T-cell (primary cell): ENCODE measurements at places on chromosomes 2 and 18.

- H3K4me1 ChIP-seq, result peaks cover 14% of the 10 kb centered on the region
- no peaks in the 10 kb centered on the region for H3K27me3 ChIP-seq
- no peak for DNase-seq
- no peak overlapping the region for H3K4me3 ChIP-seq
- H3K27ac ChIP-seq, result no peak overlapping the region
These were observed 125.4 kb upstream of the FOSL2 start for GRCh38 chr2:28267282-28267681.

DNA sequence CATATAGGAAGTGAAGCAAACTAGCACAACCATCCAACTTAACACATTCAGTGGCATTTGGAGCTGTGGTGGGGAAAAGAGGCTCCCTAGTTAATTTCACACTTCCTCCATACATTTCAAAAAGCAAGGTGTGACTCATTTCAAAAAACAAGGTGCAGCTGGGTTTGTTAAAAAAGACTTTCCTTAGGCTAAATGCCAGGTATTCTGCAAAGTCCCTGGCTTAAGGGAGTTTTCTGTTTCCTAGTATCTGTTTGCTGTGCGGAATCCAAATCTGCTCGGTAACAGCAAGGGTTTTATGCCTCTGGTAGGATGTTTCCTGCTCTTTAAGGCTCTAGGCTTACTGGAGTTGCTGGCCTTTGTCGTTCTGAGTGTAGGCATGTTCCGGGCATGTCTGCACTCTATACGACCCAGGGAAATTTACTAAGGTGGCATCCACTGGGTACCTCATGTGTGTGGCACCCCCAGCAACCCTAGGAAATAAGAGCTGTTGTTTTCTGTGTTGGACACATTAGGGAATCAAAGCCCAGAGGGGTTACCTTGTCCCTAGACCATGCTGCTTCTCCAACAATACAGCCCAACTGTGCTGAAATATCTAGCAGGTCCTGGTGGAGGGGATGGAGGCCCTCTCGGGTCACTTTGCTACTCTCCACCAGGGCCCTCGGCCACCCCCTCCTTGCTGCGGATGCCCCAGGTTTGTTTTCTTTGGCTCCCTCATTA is 634 bp upstream of the MSGN1 start:
- no peak for DNase-seq
- no peaks in the 10 kb centered on the region for H3K36me3 ChIP-seq
- no peak overlapping the region for H3K27ac ChIP-seq
- H3K4me3 ChIP-seq, result no peak overlapping the region

GRCh38 chr2:204681412-204681811 is 136.1 kb downstream of the PARD3B start:
- H3K27ac ChIP-seq, result no peak overlapping the region
- DNase-seq, result no peak
- H3K27me3 ChIP-seq, result no peaks in the 10 kb centered on the region
- no peaks in the 10 kb centered on the region for H3K36me3 ChIP-seq
- no peaks in the 10 kb centered on the region for H3K4me1 ChIP-seq

DNA sequence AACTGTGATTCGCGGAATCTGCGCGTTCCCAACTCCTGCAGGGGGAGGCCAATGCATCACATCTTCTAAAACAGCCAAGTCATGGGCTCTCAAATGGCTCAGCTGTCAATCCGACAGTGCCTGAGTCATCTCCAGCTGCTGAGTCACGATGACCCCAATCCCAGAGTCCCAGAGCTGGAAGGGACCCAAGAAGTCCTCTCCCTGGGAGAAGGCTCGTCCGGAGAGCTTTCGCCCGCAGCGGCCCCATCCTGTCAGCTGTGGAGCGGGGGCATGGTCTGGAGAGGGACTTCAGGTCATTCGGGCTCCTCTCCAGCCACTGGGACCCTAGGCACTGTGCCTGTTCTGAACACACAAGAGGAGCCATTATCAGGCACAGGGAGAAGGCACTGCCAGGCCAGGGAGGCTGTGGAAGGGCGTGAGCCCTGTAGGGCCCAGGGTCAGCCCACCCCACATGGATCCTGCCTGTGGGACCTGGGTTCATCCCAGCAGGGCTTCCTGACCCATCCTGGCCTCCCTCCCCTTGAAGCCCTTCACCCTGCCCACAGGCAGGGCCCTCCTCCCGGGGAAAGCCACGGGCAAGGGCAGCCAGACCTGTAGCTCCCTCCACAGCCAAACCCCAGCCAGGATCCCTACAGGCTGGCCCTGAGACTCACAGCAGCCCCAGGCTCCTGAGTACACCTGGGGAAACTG is 47.6 kb upstream of the GPC1 start:
- DNase-seq, result no peak
- H3K36me3 ChIP-seq, result no peaks in the 10 kb centered on the region
- H3K4me1 ChIP-seq, result no peaks in the 10 kb centered on the region

GRCh38 chr18:8538935-8539334 is 70.3 kb upstream of the RAB12 start:
- H3K27ac ChIP-seq, result no peak overlapping the region
- peaks cover 3% of the 10 kb centered on the region for H3K27me3 ChIP-seq
- no peak for DNase-seq
- no peaks in the 10 kb centered on the region for H3K36me3 ChIP-seq
- H3K4me3 ChIP-seq, result no peak overlapping the region

DNA sequence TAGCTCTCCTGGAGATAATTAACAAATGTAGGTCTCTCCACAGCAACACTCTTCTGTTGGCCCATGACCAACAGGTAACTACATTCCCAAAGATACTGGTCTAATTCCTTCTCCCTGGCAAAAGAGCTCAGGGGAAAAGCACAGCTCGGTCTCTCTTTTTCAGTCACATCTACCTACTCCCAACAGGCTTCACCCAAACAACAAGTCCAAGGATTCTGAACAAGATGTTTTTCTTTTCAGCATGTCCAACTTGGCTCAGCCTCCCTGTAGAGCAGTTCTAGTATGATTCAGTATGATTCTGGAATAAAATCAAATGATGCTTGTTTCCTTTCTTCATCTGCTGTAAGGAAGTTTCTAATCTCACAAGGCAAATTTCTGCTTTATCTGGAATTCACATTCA is 1704.8 kb upstream of the PIK3C3 start:
- no peaks in the 10 kb centered on the region for H3K27me3 ChIP-seq
- DNase-seq, result no peak
- no peak overlapping the region for H3K27ac ChIP-seq
- H3K4me1 ChIP-seq, result no peaks in the 10 kb centered on the region

GRCh38 chr2:190607014-190607597 is 41.8 kb upstream of the NAB1 start:
- no peak overlapping the region for H3K27ac ChIP-seq
- H3K4me3 ChIP-seq, result no peak overlapping the region
- H3K27me3 ChIP-seq, result no peaks in the 10 kb centered on the region

- H3K27me3 ChIP-seq, result no peaks in the 10 kb centered on the region
- no peak for DNase-seq
- no peaks in the 10 kb centered on the region for H3K4me1 ChIP-seq
These were observed 1929.8 kb upstream of the LRRTM1 start for GRCh38 chr2:82234283-82234874.

DNA sequence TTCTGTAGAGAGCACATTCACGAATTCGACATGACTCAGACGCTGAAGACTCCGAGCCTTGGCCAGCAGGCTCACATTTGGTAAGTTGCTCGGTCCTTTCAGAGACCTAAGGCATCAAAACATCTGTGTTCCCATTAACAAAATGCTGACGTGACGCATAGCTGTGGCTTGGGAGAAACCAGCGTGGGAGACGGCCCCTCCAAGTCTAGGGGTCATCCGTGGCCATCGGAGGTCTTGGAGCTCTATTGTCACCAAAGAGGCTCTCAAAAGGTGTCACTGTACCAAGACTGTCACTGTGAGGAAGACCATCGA is 14.9 kb downstream of the FBLN7 start:
- H3K4me1 ChIP-seq, result peaks cover 35% of the 10 kb centered on the region
- H3K27ac ChIP-seq, result no peak overlapping the region
- H3K36me3 ChIP-seq, result no peaks in the 10 kb centered on the region

- H3K36me3 ChIP-seq, result peaks cover 47% of the 10 kb centered on the region
- DNase-seq, result no peak
- H3K4me3 ChIP-seq, result no peak overlapping the region
These were observed 42.4 kb downstream of the ST3GAL5 start for GRCh38 chr2:85846411-85846810.

GRCh38 chr18:78814766-78815165 is 164.9 kb upstream of the SALL3 start:
- no peak overlapping the region for H3K4me3 ChIP-seq
- H3K27ac ChIP-seq, result no peak overlapping the region
- peaks cover 7% of the 10 kb centered on the region for H3K27me3 ChIP-seq
- H3K4me1 ChIP-seq, result no peaks in the 10 kb centered on the region

GRCh38 chr2:217944366-217944765 is 58.4 kb downstream of the TNS1 start:
- no peak for DNase-seq
- no peak overlapping the region for H3K4me3 ChIP-seq
- H3K4me1 ChIP-seq, result no peaks in the 10 kb centered on the region
- no peak overlapping the region for H3K27ac ChIP-seq
- no peaks in the 10 kb centered on the region for H3K36me3 ChIP-seq
- no peaks in the 10 kb centered on the region for H3K27me3 ChIP-seq

GRCh38 chr2:98478907-98479306 is 34.2 kb downstream of the INPP4A start:
- H3K27me3 ChIP-seq, result no peaks in the 10 kb centered on the region
- no peak for DNase-seq
- peaks cover 79% of the 10 kb centered on the region for H3K4me1 ChIP-seq
- H3K4me3 ChIP-seq, result no peak overlapping the region
- no peaks in the 10 kb centered on the region for H3K36me3 ChIP-seq

GRCh38 chr18:5632041-5632440 is 88.2 kb upstream of the EPB41L3 start:
- H3K4me3 ChIP-seq, result no peak overlapping the region
- DNase-seq, result no peak
- H3K27me3 ChIP-seq, result peaks cover 29% of the 10 kb centered on the region
- no peaks in the 10 kb centered on the region for H3K4me1 ChIP-seq
- H3K36me3 ChIP-seq, result no peaks in the 10 kb centered on the region
- no peak overlapping the region for H3K27ac ChIP-seq

DNA sequence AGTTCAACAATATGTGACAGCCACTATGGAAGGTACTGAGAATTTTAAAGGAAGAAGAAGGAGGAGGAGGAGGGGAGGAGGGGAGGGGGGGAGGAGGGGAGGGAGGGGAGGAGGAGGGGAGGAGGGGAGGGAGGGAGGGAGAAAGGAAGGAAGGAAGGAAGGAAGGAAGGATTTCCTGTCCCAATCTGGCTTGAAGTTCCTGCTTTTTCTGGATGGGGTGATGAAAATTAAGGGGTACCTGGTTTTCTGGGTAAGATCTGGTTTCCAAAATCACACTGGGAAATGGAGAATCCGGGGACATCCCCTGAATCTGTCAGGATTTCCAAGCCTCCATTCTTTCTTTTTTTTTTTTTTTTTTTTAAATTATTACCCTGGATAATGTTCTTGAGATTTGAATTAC is 271.8 kb downstream of the MTX2 start:
- no peaks in the 10 kb centered on the region for H3K36me3 ChIP-seq
- H3K4me3 ChIP-seq, result no peak overlapping the region
- no peak for DNase-seq
- peaks cover 3% of the 10 kb centered on the region for H3K27me3 ChIP-seq

GRCh38 chr2:119218478-119219064 is 5.1 kb upstream of the STEAP3 start:
- H3K36me3 ChIP-seq, result no peaks in the 10 kb centered on the region
- H3K27ac ChIP-seq, result no peak overlapping the region
- H3K4me1 ChIP-seq, result no peaks in the 10 kb centered on the region
- no peak overlapping the region for H3K4me3 ChIP-seq

- H3K4me3 ChIP-seq, result no peak overlapping the region
- H3K4me1 ChIP-seq, result no peaks in the 10 kb centered on the region
- H3K36me3 ChIP-seq, result no peaks in the 10 kb centered on the region
- no peak for DNase-seq
- H3K27ac ChIP-seq, result no peak overlapping the region
- no peaks in the 10 kb centered on the region for H3K27me3 ChIP-seq
These were observed 38.4 kb upstream of the CELF4 start for GRCh38 chr18:37604032-37604431.

GRCh38 chr2:197369228-197369932 is 58.8 kb upstream of the ANKRD44 start:
- H3K4me1 ChIP-seq, result peaks cover 9% of the 10 kb centered on the region

DNA sequence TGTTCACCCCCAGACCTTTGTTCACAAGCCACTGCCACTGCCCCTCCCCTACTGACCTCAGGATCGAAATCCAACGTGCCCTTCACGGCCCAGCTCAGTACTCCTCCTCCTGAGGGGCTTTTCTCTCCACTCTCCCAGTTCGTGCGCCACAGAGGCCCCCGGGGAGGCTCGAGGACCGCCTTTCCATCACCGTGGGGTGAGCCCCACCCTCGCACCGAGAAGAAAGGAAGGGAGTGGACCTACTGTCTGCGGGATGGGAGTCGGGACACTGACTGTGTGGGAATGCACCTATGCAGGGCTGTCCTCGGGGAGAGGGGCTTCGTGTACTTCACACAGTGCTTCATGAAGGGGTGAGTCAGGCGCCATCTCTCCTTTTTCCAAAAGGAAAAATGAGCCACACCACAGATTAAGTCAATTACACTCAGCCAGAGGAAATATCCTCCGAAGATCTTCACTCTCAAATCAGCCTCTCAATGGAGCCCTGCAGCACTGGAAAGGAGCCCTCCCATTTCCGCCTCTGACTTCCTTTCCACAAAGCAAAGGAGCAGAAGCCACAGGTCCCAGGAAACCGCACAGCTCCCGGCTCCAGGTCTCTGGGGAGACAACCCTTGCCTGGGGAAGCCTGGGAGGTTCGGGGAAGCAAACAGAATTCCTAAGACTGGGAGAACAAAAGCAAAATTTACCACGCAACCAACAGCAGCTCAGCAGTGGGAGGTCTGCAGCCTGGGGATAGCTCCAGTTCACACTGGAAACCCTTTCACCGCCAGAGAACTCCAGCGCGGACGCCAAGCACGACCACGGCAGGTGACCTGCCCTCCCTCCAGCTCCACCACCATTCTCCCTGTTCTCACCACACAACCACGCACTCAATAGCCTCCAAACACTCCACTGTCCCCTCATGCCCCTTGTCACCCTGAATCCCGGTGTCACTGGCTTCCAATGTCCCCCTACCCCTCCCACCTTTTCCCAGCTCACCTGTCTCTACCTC is 21.6 kb downstream of the ADCY3 start:
- no peaks in the 10 kb centered on the region for H3K36me3 ChIP-seq
- no peak overlapping the region for H3K27ac ChIP-seq
- no peaks in the 10 kb centered on the region for H3K4me1 ChIP-seq
- no peak for DNase-seq
- no peak overlapping the region for H3K4me3 ChIP-seq
- H3K27me3 ChIP-seq, result no peaks in the 10 kb centered on the region

- H3K36me3 ChIP-seq, result peaks cover 12% of the 10 kb centered on the region
- H3K4me3 ChIP-seq, result no peak overlapping the region
- peaks cover 12% of the 10 kb centered on the region for H3K27me3 ChIP-seq
- no peak overlapping the region for H3K27ac ChIP-seq
- DNase-seq, result no peak
These were observed 62.2 kb downstream of the EDAR start for GRCh38 chr2:108926561-108927380.
